ENCODE measurements at places on chromosomes 6 and 20.

DNA sequence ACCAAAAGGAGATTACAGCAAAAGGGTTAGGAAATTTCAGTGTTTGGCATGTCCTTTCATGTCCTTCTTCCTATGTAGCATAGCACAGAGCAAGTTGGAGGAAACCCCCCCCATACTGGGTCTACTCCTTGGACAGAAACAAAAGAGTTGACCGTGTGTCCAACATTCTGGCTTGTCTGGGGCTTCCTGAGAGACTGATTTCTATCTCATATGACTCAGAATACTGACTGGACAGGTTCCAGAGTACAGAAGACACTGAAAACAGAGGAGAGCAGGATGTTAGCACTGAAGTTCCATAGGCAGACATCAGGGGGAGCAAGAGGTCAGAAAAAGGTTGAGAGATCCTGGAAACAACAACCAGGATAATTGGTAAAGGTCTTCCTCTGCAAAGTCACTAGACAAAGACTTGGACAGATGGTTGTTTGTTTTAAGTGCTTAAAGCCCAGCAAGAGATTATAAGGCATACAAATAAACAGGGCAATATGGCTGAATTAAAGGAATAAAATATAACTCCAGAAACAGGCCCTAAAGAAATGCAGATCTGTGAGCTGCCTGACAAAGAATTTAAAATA lies 48.4 kb downstream of the USP49 start:
- DNase-seq: no peak

- no peak for DNase-seq
Measured at GRCh38 chr20:408843-409696, 971 bp downstream of the RBCK1 start.

GRCh38 chr6:112163295-112164257 lies 76.2 kb downstream of the FAM229B start:
- no peak for DNase-seq

DNA sequence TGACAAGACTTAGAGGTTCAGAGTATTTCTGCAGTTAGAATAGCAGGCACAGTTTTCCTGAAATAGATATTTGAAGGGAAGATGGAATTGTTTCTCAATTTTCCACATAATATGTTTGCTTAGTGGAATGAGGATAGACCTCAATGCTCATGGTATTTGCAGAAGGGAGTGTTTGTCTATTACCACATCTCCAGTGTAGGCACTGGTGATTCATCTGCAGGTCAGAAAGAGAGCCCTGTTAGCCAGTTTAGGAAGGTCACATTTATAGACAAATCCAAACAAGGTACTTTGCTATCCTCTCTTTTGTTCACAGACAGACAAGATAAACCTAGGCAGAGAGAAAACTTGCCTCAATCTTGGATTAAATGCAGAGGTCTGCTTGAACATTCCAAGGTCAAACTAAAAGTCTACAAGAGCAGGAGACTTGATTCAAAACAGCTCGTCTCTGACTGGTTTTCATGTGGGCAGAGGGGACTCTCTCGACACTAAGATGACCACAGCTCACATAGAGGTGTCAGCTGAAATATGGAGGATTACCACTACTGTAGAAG lies 22.8 kb downstream of the ISM1 start:
- DNase-seq: no peak

DNA sequence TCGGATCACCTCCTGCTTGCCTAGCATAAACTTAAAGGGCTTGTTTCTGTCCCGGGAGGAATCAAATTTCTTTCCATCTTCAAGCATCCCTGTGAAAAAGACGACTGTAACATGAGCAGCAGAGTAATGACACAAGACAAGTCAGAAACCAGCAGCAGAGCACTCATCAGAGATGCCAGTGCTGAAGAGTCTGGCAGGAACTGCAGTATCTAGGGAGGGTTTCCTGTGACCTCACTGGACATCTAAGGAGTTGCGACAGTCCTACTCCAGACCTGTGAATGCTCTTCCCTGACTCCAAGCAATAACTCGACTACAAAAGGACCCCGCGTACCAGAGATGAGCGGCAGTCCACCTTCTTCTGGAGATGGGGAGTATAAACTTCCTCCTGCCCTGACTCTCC lies 17.3 kb downstream of the FKBP1A start:
- DNase-seq: no peak

GRCh38 chr6:139254196-139254595 lies 37.6 kb downstream of the TXLNB start:
- no peak for DNase-seq

DNA sequence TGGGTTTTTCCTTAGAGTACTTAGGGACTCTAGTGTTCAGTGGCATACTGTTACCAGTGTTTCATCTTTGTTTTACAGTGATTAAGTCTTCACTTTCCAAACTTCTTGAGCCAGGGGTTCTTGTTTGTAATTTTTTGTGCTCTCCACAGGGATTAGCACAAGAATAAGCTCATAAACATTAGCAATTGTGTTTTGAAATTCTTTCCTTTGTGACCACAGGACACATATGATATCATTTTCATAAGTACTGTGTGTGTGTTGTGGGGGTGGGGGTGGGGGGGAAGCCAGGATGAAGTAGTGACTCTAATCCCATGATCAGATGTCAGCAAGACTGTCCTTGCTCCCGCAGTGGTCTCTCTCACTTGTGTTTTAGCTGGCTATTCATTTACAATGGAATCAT lies 101.5 kb upstream of the SCP2D1 start:
- DNase-seq: no peak

- peak; percentile 75 for DNase-seq
Measured at GRCh38 chr6:165987483-165988301, 180.0 kb downstream of the TBXT start.

DNA sequence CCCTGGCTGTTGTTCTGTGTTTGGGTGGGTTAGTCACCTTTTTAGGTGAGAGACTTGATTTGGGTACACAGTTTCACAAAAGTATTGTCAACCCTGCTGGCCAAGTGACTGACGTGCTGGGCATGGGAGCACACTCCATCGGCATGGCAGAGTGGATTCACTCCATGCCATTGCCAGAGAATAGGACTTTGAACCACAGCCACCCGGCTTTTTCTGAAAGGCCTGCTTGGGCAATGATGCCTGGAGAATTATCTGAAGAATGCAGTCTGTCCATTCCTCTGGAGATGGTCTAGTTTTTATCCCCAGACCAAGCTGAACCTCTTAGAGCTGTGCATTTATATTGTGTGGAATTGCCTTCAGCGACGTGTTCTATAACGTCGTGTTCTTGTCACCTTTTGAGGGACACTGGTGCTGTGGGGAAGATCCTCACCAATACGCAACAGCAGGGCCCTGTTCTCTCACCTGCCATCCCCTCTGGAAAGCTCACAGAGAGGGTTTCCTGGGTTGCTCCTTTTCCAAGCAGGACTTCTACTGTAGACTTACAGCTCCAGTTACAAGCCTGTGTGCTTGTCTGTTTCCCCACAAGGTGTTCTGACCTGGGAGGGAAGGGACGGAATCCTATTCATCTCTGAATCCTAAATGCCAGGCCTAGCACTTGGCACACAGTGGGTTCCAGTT lies 183.4 kb upstream of the AKAP12 start:
- DNase-seq: no peak

- DNase-seq: no peak
Measured at GRCh38 chr20:16692442-16692841, 37.4 kb upstream of the SNRPB2 start.

DNA sequence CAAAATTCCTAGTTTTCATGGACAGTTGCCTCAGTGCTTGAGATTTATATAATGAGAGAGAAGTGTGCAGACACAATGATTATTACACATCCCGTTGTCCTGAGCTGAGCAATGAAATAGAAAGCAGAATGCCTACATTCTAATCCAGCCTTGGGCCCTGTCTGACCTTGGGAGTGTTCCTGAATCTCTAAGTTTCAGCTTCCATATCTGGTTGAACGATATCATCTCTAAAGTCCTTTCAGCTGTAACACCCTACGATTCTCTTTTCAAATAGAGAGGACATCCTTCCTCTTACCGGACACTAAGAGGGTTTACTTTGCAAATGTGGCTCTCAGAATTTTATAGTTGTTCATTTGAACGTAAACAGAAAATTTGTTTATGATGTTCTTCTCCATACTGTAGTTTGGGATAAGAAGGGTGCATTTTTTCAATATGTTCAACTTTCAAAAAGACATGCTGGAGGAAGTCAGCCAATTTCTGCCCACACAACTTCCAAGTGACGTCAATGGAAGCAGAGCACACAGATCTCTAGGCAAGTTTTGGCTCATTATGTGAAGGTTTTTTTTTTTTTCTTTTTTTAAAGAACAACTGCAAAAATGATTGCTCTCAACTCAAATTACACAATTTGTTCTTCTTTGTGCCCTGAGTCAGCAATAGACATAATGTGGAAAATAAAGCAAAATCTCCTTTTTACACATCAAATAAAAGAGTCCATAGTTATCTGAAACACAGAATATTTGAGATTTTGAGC lies 50.4 kb downstream of the PDE7B start:
- no peak for DNase-seq

GRCh38 chr6:11460001-11460668 lies 77.4 kb upstream of the TMEM170B start:
- no peak for DNase-seq

- DNase-seq: no peak
Measured at GRCh38 chr20:61464307-61465303, 212.5 kb downstream of the CDH4 start.

DNA sequence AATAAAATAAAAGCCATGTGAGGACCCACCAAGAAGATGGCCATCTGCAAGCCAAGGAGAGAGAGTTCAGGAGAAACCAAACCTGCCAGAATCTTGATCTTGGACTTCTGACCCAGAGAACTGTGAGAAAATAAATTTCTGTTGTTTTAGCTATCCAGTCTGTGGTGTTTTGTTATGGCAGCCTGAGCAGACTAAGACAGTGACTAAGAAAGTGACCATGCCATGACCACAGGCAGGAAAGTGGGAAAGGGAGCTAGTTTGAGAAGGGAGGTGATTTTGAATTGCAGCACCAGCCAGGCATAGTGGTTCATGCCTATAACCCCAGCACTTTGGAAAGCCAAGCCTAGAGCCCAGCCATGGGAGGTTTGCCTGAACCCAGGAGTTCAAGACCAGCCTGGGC lies 21.9 kb upstream of the C6orf62 start:
- DNase-seq: no peak

DNA sequence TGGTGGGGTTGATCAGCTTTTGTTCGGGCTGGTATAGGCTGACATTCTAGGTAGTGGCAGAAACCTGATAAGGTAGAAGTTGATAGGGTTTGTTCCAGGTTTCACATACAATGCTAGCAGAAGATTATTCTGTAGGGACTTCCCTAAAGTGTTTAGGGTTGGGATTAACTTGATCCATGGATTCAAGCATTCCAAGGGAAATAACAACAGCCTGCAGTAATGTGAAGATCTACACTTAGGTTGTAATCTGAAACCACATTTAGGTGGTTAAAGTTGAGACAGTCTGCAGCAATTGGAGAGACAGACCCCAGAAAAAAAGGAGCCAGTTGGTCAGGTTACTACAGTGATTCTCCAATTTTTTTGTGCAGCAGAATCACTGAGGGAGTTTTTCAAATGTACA lies 56.1 kb downstream of the GJA1 start:
- no peak for DNase-seq

GRCh38 chr6:87900160-87900698 lies 147.4 kb upstream of the SPACA1 start:
- no peak for DNase-seq

- no peak for DNase-seq
Measured at GRCh38 chr20:22160101-22160652, 424.2 kb downstream of the FOXA2 start.
